ENCODE measurements at places on chromosomes 1 and 21.
A peak's percentile ranks its signal among the peaks of the same experiment; 100 is the strongest.

DNA sequence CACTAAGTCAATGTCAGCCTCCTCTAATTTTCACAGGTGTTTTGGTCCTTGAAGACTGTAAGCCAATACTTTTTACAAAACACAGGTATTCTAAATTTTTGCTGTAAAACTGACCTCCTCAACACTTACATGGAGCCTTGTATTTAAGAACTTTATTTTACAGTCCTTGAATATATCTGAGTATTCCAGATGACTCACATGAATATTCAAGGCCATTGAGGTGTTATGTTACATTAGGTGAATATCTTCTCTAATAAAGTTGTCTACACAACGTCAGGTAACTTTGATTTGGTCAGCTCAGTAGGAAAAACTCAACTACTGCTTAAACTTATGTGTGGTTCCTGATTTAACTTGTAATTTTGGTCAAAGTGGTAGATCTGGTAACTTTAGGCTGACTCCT is 254.2 kb downstream of the OLFM3 start:
- no peak for DNase-seq

DNA sequence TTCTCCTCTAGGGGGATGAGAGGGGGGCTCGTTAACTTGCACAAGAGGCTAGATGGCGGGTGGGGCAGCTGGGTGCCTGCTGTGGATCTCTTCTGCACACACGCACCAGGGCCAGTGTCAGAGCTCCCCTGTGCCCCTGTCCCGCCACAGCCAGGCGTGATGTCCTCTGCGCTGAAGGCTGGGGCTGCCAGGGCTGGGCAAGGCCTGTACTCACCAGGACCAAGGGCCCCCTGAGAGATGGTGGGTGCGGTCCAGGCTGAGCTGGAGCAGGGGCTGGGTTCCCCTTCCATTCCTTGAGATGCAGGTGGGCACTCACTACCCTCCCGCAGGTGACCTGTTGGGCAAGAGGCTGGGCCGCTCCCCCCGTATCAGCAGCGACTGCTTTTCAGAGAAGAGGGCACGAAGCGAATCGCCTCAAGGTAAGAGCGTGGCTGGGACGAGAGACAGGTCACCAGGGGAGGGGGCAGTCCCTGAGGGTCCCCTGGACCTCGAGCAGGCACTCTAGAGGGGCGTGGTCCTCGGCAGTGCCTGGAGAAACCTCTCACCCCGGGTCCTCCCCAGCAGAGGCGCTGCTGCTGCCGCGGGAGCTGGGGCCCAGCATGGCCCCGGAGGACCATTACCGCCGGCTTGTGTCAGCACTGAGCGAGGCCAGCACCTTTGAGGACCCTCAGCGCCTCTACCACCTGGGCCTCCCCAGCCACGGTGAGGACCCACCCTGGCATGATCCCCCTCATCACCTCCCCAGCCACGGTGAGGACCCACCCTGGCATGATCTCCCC is 15.2 kb downstream of the SAMD11 start:
- DNase-seq: no peak

DNA sequence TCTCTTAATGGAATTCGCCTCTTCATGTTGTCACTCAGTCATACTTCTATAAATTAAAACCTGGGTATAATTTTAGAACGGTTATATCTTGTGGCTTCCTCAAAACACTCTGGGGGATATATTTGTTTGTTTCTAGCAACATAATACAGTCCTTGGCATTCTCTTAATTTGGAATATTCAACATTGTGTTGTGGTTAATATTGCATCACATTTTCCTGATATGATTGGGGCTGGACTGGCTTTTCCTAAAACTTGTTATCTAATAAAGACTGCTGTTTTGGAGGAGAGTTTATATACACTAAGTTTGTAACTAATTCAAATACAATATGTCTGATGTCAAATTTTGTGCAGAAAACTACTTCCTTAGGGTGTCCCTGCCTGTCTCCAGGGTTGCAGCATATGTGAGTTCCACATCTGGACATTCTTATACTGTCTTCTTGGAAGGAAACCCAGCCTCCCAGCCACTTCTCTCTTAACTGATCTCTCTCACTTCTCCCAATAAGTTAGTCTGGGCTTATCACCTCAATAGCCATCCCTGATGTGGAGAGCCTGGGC is 892.6 kb downstream of the MRPL39 start:
- DNase-seq: no peak

DNA sequence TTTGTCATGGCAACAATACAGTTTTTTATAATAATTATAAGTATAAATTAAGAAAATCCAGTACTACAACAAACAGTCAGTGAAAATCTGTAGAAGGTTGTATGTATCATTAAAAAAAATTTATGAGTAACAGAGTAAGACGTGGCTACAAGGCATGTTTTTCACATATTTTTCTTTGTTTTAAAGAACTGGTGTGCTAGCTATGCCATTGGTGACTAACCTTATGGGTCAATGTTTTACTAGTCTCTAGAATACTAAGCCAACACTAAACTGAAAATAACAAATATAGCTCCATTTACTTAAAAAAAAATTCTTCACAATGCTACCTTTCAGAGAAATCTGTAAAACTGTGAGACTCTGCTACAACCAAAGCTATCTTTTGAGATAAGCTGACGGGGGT is 261.5 kb downstream of the ADGRL2 start:
- DNase-seq: no peak

DNA sequence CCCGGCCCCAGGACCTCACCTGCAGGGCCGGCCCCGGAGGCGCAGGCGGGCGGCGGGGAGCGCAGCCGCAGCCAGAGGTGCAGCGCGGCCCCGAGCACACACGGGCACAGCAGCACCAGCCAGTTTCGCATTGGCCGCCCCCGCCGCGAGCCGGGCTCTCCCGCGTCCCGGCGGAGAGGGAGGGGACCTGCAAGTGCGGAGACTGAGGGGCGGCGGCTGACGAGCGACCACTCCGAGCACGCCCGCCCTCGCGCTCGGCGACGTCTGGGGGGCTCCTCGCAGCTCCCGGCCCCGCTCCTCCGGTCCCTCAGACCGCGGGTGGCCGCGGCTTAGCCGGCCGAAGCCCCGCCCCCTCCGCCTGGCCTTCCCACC is at the start of gene B3GALNT2:
TSS of gene B3GALNT2 (minus strand) at position 331 of the 372 bp plus-strand sequence. CDS start at position 131, 200 bp downstream.
- no peak for DNase-seq

DNA sequence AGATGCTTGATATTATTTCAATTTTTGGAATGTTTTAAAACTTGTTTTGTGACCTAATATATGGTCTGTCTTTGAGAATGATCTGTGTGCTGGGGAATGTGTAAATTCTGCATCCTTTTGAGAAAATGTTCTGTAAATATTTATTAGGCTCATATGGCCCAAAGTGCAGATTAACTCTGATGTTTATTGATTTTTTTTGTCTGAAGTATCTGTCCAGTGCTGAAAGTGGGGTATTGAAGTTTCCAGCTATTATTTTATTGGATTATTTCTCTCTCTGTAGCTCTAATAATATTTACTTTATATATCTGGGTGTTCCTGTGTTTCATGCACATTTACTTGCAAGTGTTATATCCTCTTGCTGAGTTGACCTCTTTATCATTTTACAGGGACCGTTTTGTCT is 1397.2 kb downstream of the PLA2G4A start:
- no peak for DNase-seq

GRCh38 chr1:177798614-177799013 is 171.2 kb downstream of the SEC16B start:
- DNase-seq: no peak

- DNase-seq: peak; percentile 64
Observed at GRCh38 chr1:198937231-198938031, 298.6 kb downstream of the PTPRC start.

DNA sequence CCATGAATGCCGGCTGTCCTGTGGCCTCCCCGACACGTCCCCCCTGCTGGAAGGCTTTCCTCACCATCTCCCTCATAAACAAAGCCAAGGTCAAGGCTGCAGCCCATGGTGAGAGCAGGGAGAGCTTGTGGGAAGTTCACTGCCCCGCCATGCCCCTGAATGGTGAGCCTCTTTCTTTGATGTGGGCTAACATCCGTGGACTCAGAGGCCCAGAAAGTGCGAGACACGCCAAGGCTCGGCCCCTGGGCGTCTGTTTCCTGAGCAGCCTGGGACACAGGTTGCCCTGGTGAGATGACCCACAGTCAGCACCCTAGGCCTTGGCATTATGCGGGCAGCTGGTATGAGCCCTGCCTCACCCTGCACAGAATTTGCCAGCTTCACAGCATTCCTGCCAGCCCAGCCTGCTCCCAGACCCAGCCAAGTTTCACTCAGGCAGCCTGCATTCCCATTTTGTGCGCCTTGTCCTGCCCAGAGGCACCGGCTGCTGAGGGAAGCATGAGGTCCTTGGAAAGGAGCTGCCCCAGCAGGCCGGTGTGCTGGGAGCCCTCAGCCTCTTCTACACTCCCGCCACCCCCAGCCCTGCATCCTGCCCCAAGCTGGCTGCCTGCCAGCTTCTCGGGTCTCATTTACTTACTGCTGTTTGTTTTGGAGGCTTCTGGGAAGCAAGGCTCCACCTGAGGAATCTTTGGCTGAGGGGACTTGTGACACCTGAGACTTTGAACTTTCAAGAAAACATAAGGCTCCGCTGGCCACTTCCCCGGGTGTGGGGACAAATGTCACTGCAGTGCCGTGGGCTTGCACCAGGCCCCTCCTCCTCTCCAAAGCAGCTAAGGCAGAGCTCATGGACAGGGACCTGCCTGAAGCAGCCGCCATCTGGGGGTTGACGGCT is 31.9 kb downstream of the NEK2 start:
- DNase-seq: peak; percentile 26

DNA sequence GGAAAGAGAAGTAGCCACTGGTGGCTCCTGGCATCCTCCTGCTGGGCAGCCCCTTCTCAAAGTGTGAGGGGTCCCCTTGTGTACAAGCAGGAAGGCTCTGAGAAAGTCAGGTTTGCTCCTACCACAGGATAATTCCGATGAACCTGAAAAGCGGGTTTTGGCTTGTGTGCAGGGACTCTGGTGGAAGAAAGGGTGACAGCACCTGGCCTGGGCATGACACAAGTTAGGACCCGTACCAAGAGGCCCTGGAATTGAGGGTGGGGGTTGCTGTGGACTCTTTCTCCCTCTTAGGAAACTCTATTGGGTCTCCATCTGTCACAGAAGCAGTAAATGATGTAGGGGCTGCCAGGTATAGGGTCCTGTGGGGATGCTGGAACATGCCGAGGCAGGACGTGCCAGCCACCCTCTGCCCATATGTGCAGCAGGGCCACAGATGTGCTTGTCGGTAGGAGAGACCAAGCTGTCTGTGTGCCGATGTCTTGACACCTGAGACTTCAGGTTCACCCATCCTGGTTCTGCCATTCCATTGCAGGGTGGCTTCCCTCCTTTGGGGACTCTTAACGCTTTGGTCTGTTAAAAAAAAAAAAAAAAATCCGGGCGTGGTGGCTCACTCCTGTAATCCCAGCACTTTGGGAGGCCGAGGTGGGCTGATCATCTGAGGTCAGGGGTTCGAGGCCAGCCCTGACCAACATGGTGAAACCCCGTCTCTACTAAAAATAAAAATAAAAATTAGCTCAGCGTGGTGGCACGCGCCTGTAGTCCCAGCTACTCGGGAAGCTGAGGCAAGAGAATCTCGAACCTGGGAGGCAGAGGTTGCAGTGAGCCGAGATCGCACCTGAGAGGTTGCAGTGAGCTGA is 9.8 kb downstream of the C1orf35 start:
- DNase-seq: no peak

DNA sequence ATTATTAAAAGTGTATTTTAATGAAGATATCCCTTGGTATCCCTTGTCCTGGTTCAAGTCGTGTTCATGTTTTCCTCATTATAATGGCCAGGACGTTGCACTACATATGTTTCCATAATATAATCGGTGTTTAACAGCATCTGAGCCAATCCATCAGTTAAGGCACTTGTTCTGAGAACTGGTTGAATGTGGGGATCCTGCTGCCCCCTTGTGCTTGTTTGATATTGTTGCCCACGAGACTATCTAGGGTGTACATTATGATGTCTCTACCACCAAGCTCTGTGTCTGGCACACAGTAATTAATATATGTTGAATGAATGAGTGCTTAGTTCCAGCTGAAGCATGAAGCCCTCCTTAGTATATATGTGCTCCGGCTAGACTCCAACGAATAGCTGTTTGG is 193.0 kb downstream of the CACNA1E start:
- no peak for DNase-seq

DNA sequence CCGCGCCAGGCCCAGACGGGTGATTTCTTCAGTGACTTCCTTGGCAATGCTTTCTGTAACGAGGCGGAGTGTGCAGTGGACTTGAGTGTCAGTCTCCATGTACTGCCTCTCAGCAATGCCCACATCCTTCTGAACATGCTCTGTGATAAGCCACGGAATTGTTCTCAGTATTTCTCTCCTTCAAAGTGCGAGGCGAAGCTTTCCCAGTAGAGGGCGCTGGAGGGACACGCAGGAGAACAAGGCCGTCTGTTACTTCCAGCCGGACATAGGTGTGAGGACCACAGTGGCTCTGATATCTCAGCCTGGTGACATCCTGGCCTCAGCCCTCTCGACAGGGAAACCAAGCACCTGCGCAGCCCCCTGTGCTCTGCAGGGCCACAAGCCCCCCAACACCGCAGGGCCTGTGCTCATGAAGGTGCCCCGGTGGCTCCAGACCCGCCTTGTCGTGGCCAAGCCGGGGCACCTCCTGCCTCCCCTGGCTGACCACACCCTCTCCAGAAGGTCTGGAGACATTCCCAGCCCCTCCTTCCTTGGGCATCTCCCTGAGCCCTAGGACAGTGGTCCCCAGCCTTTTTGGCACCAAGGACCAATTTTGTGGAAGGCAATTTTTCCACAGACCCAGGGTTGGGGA is 46.1 kb upstream of the BACE2 start:
- peak; percentile 70 for DNase-seq

- DNase-seq: no peak
Observed at GRCh38 chr1:29145739-29146437, 22.2 kb upstream of the TMEM200B start.

DNA sequence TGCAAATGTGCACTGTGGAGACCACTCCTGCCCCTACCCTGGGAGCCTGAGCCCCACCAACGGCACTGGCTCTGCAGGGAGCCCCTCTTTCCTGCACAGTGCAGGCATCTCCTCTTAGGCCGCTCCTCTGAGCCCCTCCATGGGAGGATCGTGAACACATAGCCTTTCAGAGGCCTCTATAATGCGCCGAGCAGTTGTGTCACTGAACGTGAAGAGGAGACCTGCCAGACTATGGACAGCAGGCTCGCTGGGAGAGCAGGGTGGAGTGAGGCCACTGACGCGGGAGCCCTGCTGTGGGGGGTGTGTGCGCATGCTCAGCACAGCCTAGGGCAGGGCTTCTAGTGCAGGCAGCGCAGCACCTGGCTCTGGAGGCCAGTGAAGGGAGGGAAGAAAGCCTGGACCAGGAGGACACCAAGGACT is 151.3 kb upstream of the COL6A1 start:
- DNase-seq: no peak
